ENCODE measurements at places on chromosomes 3 and 15. TPM values are rescaled to one million over a fixed set of nuclear protein-coding genes. Genes with fewer than 3 reads are reported as not detected.

DNA sequence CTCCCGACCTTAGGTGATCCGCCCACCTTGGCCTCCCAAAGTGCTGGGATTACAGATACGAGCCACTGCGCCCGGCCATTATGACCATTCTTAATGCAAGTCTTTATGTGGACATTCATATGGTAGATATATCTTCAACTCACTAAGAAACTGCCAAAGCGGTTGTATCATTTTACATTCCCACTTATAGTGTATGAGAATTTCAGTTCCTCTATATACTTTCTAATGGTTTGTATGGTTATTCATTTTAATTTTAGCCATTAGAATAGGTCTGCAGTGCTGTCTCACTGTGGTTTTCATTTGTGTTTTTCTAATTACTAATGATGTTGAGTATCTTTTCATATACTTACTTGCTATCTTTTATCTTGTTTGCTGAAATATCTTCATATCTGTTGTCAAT lies 32.5 kb downstream of the TCF12 start:
- no peak overlapping the region for H3K27ac ChIP-seq
- H3K36me3 ChIP-seq = peaks cover 4% of the 10 kb centered on the region
- H3K27me3 ChIP-seq = no peaks in the 10 kb centered on the region
- peaks cover 23% of the 10 kb centered on the region for H3K4me1 ChIP-seq
- no peak overlapping the region for H3K4me3 ChIP-seq

DNA sequence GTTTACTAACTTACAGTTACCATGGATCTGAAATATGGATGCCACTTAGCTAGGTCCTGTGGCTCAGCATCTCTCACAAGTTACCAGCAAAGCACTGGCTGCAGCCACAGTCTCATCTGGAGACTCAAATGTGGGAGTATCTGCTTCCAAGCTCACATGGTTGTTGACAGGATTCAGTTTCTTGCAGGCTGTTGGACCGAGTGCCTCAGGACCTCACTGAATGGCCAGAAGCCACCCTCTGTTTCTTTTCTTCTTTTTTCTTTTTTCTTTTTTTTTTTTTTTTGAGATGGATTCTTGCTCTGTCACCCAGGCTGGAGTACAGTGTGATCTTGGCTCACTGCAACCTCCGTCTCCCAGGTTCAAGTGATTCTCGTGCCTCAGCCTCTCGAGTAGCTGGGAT lies 20.1 kb upstream of the AMOTL2 start:
- H3K27ac ChIP-seq = peak overlapping the region; percentile 58
- no peak overlapping the region for H3K4me3 ChIP-seq
- no peaks in the 10 kb centered on the region for H3K27me3 ChIP-seq
- H3K4me1 ChIP-seq = peaks cover 48% of the 10 kb centered on the region

GRCh38 chr3:14241716-14242115 lies 63.1 kb downstream of the LSM3 start:
- H3K36me3 ChIP-seq = no peaks in the 10 kb centered on the region
- H3K4me3 ChIP-seq = no peak overlapping the region
- peaks cover 94% of the 10 kb centered on the region for H3K27me3 ChIP-seq
- no peak overlapping the region for H3K27ac ChIP-seq
- peaks cover 9% of the 10 kb centered on the region for H3K4me1 ChIP-seq

DNA sequence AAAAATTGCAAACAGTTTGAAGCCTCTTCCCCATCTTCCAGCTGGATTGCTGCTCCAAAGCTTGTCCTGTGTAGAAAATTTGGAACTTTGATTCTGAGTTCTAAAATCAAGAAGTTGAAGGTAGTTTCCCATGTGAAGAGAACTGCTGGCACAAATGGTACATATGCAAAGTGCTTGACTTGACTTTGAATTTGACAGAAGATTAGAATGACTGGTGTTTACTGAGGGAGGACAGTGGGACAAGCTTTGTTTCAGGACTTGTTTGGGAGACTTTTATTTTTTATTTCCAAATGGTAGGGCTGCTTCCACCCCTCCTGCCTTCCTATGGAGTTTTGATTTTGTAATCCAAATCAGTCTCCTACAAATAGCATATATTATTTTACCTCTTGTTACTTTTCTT lies 7.4 kb downstream of the ZFAND6 start:
- H3K36me3 ChIP-seq = no peaks in the 10 kb centered on the region
- H3K4me1 ChIP-seq = peaks cover 64% of the 10 kb centered on the region
- no peaks in the 10 kb centered on the region for H3K27me3 ChIP-seq
- no peak for DNase-seq
- no peak overlapping the region for H3K27ac ChIP-seq

DALRD3 gene
- total RNA-seq = 11.8 TPM

MORC1 gene
- not detected for total RNA-seq

SKOR1 gene
- total RNA-seq = 0.22 TPM

CMSS1 gene
- total RNA-seq = 34.8 TPM

SLC9C1 gene
- total RNA-seq = 1.3 TPM
